Fibroblast of upper back skin (primary cell): ENCODE measurements at places on chromosomes 5 and 9.
A peak's percentile ranks its signal among the peaks of the same experiment; 100 is the strongest.

DNA sequence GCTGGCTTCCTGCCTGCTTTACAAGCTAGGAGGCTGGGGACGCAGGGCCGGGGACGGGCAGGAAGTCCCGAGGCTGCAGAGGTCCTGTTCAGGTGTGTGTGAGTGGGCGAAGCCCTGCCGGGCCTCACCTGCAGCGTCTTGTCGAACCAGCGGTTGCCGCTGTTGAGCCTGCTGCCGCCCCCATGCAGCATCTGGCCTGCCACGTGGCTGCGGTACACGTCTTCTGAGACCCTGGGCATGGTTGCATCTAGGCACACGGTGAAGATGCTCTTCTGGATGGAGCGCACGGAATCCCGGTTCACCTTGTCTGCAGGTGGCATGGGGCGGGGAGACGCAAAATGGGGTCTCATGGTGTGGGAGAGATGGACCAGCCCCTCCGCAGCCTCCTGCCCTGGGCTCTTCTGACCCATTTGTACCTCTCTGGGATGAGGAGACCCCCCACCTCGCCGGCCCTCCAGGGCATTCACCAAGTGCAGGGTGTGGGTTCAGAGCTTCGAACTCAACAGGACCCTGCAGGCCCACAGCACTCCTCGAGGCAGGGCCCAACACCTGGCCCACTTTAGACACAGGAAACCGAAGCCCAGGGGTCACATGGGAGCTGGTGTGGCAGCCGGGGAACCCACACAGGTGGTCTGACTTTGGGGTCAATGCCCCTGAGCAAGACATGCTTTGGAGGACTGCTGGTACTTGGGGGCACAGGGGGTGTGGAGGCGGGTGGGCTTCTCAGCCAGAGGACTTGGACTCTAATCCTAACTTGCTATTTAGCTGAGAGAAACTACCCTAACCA is 10.0 kb downstream of the CRAT start:
- no peak for DNase-seq

DNA sequence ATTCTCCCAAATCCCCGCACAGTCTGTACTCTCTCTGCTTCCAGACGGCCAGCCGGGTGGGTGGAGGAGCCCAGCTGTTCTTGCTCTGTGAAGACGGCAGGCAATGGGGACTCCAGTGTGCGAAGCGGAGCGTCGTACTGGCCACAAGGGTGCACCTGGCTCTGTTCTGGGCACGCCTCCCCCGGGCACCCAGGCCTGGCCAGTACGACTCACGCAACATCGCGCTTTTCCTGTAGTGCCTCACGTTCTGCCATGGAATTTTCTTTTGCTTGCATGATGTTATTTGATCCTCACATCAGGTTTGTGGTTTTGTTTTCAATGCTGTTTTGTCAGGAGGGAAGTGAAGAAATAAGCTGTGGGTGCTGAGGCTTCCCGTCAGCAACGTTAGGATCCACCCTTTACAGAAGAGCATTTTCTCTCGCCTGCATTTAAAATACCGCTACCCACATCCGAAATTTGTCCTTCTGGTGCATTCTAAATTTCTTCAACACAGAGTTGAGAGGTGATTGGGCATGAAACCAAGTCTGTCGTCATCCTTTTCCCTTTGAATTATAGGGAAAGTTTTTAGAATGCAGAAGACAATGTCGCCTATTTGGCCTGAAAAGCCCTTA is 311.7 kb downstream of the TRIM36 start:
- peak; percentile 20 for DNase-seq

DNA sequence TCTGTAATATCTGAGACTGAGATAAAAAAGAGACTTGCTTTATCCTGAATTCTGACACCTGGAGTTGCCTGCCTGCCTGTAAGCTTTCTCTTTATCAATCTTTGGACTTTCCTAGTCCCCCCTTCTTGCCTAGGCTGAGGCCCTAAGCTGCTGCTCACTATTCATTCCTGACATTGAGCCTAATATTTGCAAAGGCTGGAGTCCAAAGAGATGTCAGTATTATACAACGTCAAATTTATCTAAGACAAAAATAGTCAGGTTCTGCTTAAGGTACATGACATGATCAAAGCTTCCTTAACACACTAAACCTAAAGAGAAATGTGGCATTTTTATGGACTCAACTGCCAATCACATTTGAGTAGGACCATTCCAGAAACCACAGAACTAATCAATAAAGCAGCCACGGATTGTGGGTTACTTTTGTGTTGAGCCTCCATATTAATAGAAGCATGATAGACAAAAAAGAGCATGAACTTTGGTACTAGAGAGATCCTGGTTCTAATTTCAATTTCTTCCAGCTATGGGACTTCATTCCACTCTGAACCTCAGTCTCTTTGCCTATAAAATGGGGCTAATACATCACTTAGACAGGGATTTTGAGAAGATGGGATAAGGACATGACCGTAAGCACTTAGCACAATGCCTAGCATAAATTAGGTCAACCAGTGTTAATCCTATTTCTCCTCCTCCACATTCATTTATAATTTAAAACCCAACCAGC is 56.1 kb downstream of the IL33 start:
- DNase-seq: no peak

DNA sequence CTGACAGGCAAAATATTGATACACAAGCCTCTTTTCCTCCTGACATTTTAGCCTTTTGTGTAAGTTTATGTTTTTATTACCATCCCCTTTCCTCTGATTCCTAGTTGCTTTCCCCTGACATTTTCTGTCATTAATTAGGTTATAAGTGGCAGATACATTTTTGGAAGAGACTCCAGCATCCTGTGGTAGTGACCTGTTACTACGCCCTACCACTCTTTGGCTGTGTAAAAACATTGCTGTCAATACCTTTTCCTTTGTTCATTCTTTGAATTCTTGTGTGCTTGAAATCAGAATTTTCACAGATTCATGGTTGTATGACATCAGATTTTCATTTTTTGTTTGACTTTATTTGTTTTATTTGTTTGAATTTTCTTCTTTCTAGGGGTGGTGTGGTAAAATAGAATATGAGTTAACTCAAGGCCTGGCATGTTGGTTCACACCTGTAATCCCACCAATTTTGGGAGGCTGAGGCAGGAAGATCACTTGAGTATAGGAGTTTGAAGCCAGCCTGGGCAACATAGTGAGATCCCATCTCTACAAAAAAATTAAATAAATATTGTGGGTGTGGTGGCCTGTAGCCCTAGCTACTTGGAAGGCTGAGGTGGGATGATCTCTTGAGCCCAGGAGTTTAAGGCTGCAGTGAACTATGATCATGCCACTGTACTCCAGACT is 43.4 kb downstream of the UBE2R2 start:
- peak; percentile 53 for DNase-seq

- DNase-seq: no peak
These were observed 164.9 kb downstream of the SLC24A2 start for GRCh38 chr9:19623941-19624340.

DNA sequence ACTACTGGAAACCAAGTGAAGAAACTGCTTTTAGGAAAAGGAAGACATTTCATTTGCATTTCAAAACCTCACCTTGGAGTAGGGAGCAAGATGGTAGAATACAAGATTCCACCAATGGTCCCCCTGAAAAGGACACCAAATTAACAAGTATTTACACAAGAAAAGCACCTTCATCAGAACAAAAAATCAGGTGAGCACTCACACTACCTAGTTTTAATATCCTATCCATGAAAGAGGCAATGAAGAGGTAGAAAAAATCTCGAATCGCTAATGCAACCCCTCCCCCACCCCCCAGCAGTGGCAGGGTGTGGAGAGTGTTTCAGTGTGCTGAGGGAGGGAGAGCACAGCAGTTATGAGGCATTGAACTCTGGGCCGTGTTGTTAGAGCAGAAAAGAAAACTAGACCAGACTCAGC is 1397.0 kb upstream of the C9orf72 start:
- no peak for DNase-seq

DNA sequence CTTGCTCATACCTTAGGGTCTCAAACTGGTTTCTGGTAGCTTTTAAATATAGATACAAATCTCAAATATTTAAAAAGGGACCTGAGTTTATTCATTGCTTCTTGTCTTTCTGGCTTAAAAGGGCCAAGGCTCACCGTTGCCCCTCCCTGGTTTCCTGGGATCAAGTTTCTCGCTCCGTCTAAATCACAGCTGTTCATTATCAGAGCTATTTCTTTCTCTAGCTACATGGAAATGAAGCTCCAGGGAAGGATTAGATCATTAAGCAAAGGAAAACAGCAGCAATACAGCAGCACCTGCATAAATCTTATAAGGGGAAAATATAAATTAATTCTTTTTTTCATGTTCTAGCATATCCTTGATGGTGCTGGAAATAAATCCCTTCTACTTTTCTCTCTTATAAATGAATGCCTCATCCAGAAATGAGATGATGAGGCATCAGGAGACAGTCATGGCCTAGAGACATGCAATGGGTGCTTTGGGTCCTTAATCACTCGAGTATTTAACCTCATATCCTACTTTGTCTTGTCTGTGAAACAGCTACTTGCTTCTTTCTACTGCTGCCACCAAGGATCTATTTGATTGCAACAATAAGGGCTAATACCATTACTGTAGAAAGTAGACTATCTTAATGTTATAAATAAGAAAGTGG is 320.1 kb downstream of the TRPM3 start:
- no peak for DNase-seq

DNA sequence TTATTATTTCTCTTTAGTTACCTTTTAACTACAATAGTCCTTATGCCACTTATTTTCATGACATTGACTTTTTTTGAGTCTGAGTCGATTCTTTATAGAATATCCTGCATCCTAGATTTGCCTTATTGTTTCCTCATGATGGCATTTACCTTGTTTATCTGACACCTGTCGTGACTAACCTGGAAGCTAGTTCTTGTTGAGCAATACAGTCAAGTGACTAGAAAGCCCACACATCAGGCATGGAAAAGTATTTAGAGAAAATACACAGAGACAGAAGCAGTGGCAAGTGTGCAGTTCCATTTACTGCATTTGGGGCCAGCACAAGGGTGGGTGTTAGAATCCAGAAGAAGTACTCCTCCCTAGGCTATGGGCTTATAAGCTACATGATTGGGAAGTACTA is 97.8 kb downstream of the ERMP1 start:
- no peak for DNase-seq

- DNase-seq: no peak
These were observed 1.9 kb downstream of the MAPK9 start for GRCh38 chr5:180289966-180290365.

- no peak for DNase-seq
These were observed 84.2 kb downstream of the ZNF608 start for GRCh38 chr5:124662181-124662781.

DNA sequence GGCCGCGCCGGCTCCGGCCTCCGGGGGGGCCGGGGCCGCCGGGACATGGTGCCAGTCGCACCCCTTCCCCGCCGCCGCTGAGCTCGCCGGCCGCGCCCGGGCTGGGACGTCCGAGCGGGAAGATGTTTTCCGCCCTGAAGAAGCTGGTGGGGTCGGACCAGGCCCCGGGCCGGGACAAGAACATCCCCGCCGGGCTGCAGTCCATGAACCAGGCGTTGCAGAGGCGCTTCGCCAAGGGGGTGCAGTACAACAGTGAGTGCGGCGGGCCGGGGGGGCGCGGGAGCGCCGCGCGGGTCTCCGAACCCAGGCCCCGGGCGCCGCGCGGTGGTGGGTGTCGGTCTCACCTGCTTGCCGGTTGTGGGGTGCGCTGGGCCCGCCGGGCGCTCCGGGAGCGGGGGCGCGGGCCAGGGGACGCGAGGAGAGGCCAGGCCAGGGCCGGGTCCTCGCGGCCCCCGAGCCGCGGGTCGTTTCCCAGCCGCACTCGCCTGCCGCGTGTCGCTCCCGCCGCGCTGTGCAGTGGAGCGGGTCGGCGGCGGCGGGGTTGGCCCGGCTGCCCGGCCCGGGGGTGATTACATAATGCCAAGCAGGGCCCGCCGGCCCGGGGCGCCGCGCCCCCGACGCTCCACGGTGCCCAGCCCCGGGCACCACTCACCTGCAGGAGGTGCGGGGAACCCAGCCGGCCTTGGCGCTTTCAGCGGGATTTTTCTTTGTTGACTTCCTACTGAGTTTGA is 492 bp downstream of the RABL6 start:
- DNase-seq: no peak

DNA sequence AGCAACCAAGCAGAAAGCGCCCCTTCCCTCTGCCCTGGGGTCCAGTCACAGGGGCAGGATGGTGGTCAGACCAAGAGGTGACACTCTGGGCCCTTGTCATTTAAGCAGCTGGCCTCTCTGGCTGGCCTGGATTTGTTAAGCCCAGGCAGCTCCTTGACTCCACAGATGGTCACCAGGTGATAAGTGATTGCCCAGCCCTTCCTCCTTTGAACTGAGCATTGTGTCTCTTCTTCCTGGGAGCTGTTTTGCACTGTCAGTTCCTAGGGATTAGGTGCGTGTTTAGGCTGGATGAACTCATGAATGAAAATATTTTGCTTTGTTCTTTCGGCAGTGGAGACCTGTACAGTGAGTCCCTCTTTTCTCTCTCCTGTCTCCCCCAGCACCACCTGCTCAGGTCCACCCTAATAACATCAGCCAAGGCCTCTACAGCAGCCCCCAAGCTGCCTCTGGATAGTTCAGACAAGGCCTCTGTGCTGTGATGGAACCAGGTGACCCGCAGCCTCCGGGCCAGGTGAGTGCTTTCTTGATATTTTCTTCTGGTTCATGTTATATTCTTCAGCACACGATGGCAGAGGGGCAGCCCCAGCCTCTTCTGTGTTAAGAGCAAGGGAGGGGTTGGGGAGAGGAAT is 139.7 kb upstream of the PITX1 start:
- DNase-seq: no peak

DNA sequence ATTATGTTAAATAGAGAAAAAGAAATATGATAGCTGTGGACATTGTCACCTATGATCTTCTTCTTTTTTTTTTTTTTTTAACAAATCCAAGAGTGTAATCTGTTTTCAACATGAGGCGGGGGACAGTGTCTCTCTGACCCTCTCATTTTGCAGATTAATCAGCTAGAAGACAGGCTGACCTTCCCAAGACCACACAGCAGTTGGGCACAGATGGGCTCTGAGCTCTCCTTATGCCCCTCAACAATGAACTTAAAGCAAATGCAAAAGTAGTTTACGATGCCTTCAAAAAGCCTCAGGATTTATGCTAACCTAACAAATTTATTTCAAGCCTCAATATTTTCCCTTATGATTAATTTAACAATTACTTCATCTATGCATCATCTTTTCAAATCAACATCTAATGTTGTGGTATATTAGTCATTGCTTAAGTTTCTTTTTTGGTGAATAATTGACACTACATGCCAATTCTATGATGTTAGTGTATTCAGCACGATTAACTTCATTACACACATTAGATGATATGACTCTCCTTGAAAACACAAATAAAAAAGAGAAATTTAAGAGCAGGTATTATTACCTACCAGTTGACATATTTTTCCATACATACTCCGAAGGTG is 7.4 kb downstream of the NFIL3 start:
- peak; percentile 53 for DNase-seq
